Hypothalamus (tissue), 51 donors: ENCODE measurements at places on chromosomes 5 and 9.

DNA sequence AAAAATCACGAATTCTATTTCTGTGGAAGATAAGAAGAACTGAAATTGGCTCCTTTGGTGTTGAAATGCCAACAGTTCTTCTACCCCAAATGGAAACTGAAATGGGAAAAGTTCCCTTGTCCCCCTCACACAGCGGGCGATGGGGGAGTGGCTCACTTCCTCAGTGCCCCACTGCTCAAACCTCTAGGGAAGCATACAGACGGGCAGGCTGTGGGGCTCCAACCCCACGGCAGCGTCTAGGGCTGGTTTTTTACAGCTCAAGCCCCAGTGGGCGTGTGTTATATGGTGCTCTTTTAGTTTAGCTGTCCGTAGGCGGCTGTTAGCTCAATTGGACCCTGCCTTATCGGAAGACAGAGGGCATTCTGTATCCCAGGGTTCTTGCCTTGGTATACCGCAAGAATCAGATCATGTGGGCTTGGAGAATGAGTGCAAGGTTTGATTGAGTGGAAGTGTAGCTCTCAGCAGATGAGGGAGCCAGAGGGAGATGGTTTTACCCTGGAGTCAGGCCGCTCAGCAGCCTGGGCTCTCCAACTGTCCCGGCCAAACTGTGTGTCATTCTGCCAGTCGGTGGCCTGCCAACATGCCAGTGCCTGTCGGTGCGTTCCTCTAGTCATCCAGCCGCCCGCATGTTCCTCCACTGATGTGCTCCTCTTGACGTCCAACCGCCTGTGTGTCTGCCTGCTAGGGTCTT is 166.3 kb upstream of the ZNF608 start:
- DNase-seq: peak; percentile 14

GRCh38 chr5:127288676-127289075 is 1.9 kb upstream of the MEGF10 start:
- DNase-seq: no peak

GRCh38 chr5:73135021-73135420 is 14.6 kb downstream of the TMEM171 start:
- DNase-seq: no peak

- peak; percentile 85 for DNase-seq
These were observed 17.4 kb upstream of the ARSI start for GRCh38 chr5:150320044-150320613.

GRCh38 chr5:30413540-30413939 is 779.9 kb upstream of the CDH6 start:
- DNase-seq: no peak

DNA sequence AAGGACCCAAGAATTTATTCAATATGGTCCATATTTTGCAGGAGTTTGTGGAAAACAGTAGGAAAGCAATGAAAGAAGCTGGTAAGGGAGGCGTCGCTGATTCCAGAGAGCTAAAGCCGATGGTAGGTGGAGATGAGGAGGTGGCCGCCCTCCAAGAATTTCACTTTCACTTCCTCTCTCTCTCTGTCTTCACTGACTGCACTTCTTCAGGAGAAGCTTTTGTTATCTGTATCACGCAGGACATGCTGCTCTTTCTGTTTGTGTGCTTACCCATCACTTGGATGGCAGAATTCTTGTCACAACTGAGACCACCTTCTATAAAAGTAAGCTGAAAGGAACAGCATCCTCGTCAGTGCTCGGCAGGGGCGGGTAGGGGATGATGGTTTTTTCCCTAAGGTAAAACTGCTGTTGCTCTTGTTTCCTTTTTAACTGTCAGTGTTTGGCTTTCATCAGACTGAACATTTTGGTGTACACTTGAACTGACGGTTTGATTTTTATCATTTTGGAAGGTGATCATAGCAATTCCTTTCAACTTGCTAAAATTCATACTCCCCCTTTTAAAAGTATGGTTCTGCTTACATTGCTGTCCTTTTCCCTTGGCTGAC is 62.4 kb upstream of the FSD1L start:
- no peak for DNase-seq
